ENCODE measurements at places on chromosomes 7 and 10. TPM values are rescaled to one million over a fixed set of nuclear protein-coding genes. Genes with fewer than 3 reads are reported as not detected.

The NKX1-2 gene
- 0.06 TPM for total RNA-seq

The BLOC1S2 gene
- total RNA-seq = 35.5 TPM

The IGF2BP3 gene
- 20.1 TPM for total RNA-seq

The ABCF2 gene
- total RNA-seq = 44.4 TPM

The PCLO gene
- 29.4 TPM for total RNA-seq

The RSPH10B2 gene
- total RNA-seq = 61.3 TPM

The ANLN gene
- 35.5 TPM for total RNA-seq

The SUN3 gene
- total RNA-seq = 12.8 TPM

DNA sequence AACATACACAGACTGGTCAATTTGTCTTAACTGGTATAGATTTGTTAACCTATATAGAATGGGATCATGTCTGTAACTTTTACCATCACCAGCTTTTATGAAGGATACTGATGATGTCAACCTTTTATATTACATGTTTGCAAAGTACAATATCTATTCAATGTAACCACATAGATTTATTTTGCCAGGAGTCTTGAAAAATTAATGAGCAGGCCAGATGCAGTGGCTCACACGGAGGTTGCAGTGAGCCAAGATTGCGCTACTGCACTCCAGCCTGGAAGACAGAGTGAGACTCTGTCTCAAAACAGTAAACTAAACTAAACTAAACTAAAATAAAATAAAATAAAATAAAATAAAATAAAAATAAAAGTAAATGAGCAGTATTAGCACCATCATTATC, 30.0 kb upstream of the PARD3 start:
- H3K4me3 ChIP-seq = no peak overlapping the region
- no peaks in the 10 kb centered on the region for H3K4me1 ChIP-seq
- no peaks in the 10 kb centered on the region for H3K36me3 ChIP-seq
- H3K27me3 ChIP-seq = no peaks in the 10 kb centered on the region
- H3K27ac ChIP-seq = no peak overlapping the region

DNA sequence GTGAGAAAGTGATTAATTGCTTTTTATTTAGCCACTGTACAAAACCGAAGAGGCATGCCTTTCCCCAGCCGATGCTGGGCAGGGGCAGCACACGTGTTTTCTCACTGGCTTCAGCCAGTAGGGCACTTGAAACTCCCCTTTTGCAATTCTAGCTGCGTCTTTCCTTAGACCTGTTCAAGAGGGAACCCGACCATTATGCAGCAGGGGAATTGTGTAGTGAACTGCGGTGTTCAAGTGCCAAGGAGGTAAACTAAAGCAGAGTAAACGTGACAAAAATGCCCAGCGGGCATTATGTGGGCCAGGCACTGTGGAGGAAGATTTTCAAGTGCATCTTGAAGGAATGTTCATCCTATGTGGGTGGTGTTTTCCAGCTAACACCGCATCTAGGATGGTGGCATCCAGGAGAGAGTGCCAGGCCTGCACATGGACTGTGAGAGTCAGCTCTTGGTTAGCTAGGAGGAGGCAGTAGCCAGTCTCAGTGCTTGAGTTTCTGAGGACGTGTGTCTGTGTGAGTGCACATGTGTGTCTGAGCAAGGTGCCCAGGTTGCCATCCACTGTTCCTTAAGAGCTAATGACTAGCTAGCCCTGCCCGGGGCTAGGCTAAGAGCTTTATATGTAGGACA, 3.3 kb downstream of the WIPF3 start:
- DNase-seq = peak; percentile 53
- peak overlapping the region; percentile 92 for H3K27ac ChIP-seq
- H3K4me3 ChIP-seq = no peak overlapping the region
- H3K4me1 ChIP-seq = peaks cover 30% of the 10 kb centered on the region

DNA sequence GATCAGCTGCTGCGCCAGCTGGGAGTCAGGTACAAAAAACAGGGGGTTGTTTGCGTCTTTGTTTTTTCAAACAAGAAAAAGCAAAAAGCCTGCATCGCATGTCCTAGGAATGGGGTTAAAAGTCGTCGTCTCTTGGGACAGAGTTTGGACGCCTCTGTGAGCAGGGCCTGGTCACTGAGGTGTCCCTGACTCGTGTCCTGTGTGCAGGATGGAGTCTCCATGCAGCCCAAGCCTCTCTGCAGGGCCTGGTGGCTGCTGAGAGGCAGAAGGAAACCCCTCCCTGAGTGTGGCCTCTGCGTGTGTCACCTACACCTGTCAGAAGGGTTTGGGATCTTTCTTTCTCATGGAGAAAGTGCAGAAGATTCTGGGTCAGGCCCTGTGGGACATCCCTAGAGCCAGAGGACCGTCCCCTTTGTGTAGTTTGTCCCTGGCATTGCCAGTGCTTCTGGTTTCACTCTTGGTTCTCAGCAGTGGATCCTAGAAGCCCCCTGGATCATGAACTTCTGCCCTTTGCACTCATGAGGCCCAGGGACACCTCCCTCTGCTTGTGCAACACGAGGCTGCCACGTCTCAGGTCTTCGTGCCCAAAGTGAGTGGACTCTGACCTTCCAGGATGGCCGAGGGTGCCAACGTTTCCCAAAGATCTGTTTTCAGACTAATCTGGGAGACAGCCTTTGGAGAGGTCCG, 75.0 kb downstream of the PRKAG2 start:
- H3K27me3 ChIP-seq = no peaks in the 10 kb centered on the region
- no peaks in the 10 kb centered on the region for H3K4me1 ChIP-seq
- H3K36me3 ChIP-seq = no peaks in the 10 kb centered on the region
- H3K4me3 ChIP-seq = no peak overlapping the region
- H3K27ac ChIP-seq = no peak overlapping the region
- DNase-seq = no peak

DNA sequence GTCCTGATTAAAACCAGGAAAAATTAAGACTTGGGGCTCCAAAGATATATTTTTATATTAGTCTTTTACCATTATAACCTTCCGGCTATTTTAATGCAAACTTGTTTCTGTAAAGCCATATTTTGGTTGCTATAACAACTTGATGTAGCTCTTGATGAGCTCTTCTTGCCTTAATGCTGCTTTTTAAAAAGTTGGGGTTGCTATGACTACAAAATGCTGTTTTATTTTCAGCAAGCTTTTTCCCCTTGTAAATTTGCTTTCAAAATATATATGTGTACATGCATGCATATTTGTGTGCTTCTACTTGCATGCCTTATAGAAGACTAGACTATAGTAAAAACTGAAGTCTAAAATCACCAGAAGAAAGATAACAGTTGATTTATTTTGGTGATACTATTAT, 99.7 kb downstream of the CSTF2T start:
- H3K4me1 ChIP-seq = no peaks in the 10 kb centered on the region
- H3K27me3 ChIP-seq = no peaks in the 10 kb centered on the region
- DNase-seq = no peak
- no peak overlapping the region for H3K4me3 ChIP-seq
- H3K36me3 ChIP-seq = no peaks in the 10 kb centered on the region

GRCh38 chr10:124999433-125000365, 57.8 kb downstream of the ZRANB1 start:
- H3K27ac ChIP-seq = peak overlapping the region; percentile 84
- DNase-seq = peak; percentile 75
- H3K36me3 ChIP-seq = peaks cover under 1% of the 10 kb centered on the region
- no peaks in the 10 kb centered on the region for H3K27me3 ChIP-seq

GRCh38 chr7:20385126-20385525, 54.4 kb downstream of the ITGB8 start:
- H3K27ac ChIP-seq = no peak overlapping the region
- H3K36me3 ChIP-seq = no peaks in the 10 kb centered on the region
- no peaks in the 10 kb centered on the region for H3K4me1 ChIP-seq
- H3K4me3 ChIP-seq = no peak overlapping the region
- DNase-seq = no peak

- H3K4me1 ChIP-seq = no peaks in the 10 kb centered on the region
- H3K27me3 ChIP-seq = no peaks in the 10 kb centered on the region
- H3K27ac ChIP-seq = no peak overlapping the region
- DNase-seq = no peak
- no peak overlapping the region for H3K4me3 ChIP-seq
- no peaks in the 10 kb centered on the region for H3K36me3 ChIP-seq
These were observed 16.9 kb upstream of the ATP6V0A4 start for GRCh38 chr7:138814816-138815332.

DNA sequence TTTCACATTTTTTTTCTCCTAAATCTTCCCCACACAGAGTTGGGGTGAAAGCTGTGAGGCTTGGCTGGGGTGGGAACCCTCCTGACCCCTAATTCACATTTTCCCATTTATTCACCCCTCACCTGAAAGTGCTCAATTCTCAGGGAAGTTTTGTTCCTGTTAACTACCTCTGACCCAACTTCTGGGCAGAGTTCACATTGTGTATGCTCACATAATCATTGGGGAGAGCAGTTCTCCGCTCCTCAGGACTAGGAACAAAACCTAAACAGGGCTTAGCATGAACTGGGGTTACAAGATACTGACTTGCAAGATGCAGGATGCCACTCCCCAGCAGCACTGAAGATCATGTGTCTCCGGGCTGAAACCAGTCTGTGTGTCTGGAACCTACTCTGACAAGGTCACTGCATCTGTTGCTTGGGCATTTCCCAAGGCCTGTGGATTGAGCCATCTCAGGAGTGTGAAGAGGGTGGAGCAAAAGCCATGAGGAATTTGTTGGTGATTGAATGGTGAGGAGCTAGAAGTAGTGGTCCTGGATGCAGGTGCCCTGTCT, 258.1 kb upstream of the IGFBP3 start:
- no peaks in the 10 kb centered on the region for H3K36me3 ChIP-seq
- no peak overlapping the region for H3K27ac ChIP-seq
- no peak for DNase-seq
- no peak overlapping the region for H3K4me3 ChIP-seq
- H3K27me3 ChIP-seq = no peaks in the 10 kb centered on the region
- H3K4me1 ChIP-seq = peaks cover 2% of the 10 kb centered on the region

- no peaks in the 10 kb centered on the region for H3K36me3 ChIP-seq
- no peaks in the 10 kb centered on the region for H3K4me1 ChIP-seq
- no peak overlapping the region for H3K27ac ChIP-seq
These were observed 18.3 kb upstream of the TMEM140 start for GRCh38 chr7:135129579-135129978.

GRCh38 chr10:132078746-132079345, 13.1 kb downstream of the JAKMIP3 start:
- H3K4me1 ChIP-seq = no peaks in the 10 kb centered on the region
- no peak overlapping the region for H3K4me3 ChIP-seq
- H3K27ac ChIP-seq = no peak overlapping the region
- no peak for DNase-seq
- H3K27me3 ChIP-seq = no peaks in the 10 kb centered on the region

- H3K4me1 ChIP-seq = no peaks in the 10 kb centered on the region
- no peaks in the 10 kb centered on the region for H3K27me3 ChIP-seq
- H3K27ac ChIP-seq = no peak overlapping the region
- no peak for DNase-seq
- no peak overlapping the region for H3K4me3 ChIP-seq
These were observed 18.4 kb downstream of the PPP1R17 start for GRCh38 chr7:31705377-31705776.

- no peak overlapping the region for H3K27ac ChIP-seq
- no peaks in the 10 kb centered on the region for H3K36me3 ChIP-seq
- DNase-seq = no peak
These were observed 127.1 kb upstream of the SHH start for GRCh38 chr7:155939350-155939749.

DNA sequence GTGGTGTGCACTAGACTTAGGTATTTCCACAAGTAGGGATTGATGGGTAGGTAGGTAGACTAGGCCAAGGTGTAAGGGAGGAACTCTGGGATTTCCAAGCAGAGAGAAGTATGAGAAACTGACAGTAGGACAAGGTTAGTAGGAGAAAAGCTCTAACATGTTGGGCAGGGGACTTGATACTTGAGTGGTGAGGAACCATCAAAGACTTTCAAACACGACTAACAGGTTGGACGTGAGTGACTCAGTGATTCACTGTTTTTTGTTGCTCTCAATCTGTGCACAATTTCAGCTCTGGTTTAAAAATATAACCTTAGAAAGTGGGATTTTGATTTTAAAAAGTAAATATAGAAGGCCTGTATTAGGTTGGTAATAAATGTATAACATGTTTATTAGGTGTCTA, 44.4 kb downstream of the KLHDC10 start:
- H3K27ac ChIP-seq = no peak overlapping the region
- no peak for DNase-seq
- no peak overlapping the region for H3K4me3 ChIP-seq
- no peaks in the 10 kb centered on the region for H3K4me1 ChIP-seq
- H3K27me3 ChIP-seq = no peaks in the 10 kb centered on the region

DNA sequence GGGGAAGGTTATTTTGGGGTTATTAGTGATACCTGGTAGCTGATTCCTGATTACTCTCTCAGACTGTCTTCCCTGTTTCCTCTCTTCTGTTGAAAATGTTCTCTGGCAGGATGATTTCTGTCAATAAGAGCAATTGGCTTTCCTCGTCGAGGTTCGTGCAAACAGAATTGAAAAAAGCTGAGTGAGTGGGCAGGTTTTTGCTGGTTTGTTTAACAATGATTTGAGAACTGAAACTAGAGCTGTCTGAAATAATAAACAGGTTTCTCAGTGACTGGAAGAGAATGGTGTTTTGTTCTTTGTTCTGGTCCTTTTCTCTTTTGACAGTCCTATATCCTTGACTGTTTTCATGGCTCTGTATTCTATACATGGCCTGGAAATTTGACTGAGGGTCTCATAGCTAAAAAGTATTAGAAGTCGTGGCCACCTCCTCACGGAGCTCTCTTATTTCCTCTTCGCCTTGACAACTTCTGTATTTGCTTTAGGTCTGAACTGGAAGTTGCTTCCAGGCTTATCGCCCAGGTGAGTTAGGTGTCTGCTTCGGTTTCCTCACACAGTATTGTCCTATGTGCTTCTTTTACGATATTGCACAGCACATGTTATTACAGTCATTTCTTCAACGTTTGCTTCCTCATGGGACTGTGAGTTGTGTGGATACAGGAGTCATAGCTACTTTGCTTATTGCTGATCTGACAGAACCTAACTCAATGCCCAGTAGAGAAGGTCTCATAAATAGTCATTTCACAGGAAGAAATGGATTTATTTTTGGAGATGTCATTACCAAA, 403.6 kb downstream of the NRG3 start:
- no peaks in the 10 kb centered on the region for H3K36me3 ChIP-seq
- H3K4me1 ChIP-seq = no peaks in the 10 kb centered on the region
- H3K27me3 ChIP-seq = no peaks in the 10 kb centered on the region
- no peak for DNase-seq
- no peak overlapping the region for H3K27ac ChIP-seq

GRCh38 chr7:55784151-55784550, 78.4 kb downstream of the SEPTIN14 start:
- DNase-seq = no peak
- no peak overlapping the region for H3K4me3 ChIP-seq
- H3K36me3 ChIP-seq = no peaks in the 10 kb centered on the region
- H3K4me1 ChIP-seq = no peaks in the 10 kb centered on the region
- H3K27ac ChIP-seq = no peak overlapping the region
- no peaks in the 10 kb centered on the region for H3K27me3 ChIP-seq

- no peaks in the 10 kb centered on the region for H3K27me3 ChIP-seq
These were observed at the start of gene HTRA1 for GRCh38 chr10:122461367-122461728. TSS of gene HTRA1 (plus strand) at chr10:122461553. CDS start at chr10:122461653, 100 bp downstream.

- H3K4me1 ChIP-seq = no peaks in the 10 kb centered on the region
- H3K27ac ChIP-seq = no peak overlapping the region
- no peak overlapping the region for H3K4me3 ChIP-seq
- no peak for DNase-seq
- no peaks in the 10 kb centered on the region for H3K36me3 ChIP-seq
These were observed 152.4 kb upstream of the CELF2 start for GRCh38 chr10:10865303-10865702.

- H3K27ac ChIP-seq = no peak overlapping the region
- no peaks in the 10 kb centered on the region for H3K27me3 ChIP-seq
- no peak overlapping the region for H3K4me3 ChIP-seq
- no peak for DNase-seq
These were observed 237.3 kb upstream of the SP8 start for GRCh38 chr7:21023841-21024484.
